BJ (cell line): ENCODE measurements at places on chromosomes 7 and 10. TPM values are rescaled to one million over a fixed set of nuclear protein-coding genes. Genes with fewer than 3 reads are reported as not detected.
A peak's percentile ranks its signal among the peaks of the same experiment; 100 is the strongest.

PSD gene
- polyA plus RNA-seq = 1.2 and 1.8 TPM in 2 replicates

HOXA4 gene
- polyA plus RNA-seq = 1.2 and 1.3 TPM in 2 replicates

CDHR1 gene
- polyA plus RNA-seq = not detected in 2 replicates

UTF1 gene
- not detected in 2 replicates for polyA plus RNA-seq

MRLN gene
- polyA plus RNA-seq = not detected in 2 replicates

HECW1 gene
- polyA plus RNA-seq = 2.1 and 2.9 TPM in 2 replicates

DNA sequence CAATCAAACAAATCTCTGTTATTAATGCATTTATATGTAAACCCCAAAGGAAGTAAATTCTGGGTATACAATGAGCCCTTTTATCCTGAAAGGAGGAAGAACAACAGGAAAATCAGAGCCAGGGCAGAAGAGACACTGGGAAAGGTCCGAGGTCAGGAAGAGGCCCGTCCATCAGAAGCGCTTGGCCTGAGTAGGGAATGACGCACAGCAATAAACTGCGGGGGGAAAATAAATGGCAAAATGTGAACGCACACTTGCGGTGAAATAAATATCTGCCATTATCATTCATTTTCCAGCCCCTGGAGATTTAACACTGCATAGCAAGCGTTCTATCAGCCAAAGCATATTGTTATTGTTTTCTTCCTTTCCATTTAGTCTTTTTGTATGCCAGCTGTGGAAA is 243.4 kb downstream of the COBL start:
- DNase-seq = no peak

DNA sequence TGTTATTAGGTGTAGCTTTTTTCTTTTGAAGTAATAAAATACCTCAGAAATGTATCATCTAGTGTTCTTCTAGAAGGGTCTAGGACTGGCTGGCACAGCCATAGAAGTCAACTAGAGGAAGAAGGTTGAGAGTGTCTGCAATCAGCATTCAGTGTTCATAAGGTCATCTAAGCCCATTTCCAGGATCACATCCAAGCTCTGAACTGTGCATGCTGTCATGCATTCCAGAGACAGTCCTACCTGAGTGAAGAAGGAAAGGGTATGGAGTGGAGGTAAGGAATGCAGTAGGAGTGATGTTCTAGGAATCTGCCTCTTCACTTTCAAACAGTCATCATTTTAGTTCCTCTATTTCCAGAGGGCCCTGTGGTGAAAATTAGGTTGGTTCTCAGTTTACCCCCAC is 789.7 kb downstream of the GATA3 start:
- DNase-seq = no peak

DNA sequence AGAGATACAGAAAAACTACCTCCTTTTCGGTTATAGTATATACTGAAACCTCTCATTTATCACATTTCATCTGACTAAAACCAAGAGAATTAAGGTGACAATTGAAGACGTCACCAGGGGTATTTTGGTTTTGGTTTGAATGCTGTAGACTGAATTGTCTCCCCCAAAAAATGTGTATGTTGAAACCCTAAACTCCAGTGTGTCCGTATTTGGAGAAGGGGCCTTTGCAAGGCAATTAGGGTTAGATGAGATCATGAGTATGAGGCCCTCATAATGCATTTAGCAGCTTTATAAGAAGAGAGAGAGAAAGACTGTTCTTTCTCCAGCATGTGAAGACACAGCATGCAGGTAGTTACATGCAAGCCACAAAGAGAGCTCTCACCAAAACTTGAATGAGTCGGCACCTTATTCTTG is 59.5 kb downstream of the CACNA2D1 start:
- no peak for DNase-seq

GRCh38 chr10:43965033-43965917 is 316.6 kb upstream of the ZNF32 start:
- DNase-seq = peak; percentile 22

DNA sequence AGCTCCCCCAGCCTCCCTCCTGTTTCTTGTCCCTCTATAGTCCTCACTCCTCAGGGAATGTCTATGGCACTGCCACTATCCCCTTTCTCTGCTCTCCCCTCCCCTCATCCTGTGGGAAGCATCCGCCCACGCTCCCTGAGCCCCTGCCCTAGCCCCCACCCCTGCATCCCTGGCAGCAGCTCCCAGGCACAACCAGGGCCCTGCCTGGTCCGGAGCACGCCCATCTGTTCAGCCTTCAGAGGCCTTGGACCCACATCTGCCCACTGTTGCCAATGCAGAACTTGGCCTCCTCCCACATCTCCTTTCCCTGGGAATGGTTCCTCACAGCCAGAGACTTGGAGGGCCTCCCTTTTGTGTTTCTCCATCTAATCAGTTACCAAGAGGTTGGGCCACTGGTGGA is 20.4 kb upstream of the TBRG4 start:
- DNase-seq = no peak

- no peak for DNase-seq
These were observed 75.9 kb upstream of the KMT2C start for GRCh38 chr7:152511736-152512135.

DNA sequence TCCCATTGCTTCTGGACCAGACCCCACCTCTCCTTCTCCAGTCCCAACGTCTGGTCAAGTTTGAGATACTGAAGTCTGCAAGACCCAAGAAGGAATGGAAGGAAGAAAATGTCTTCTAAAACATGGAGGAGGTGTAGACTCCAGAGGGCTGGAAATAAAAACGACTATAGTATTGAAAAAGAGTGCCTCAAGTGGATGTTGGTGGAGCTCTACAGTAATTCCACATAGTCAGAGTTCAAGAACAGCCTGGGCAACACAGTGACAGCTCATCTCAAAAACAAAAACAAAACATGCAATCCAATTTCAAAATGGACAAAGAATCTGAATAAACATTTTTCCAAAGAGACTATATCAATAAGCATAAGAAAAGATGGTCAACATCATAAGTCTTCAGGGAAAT is 2.3 kb upstream of the PCGF6 start:
- DNase-seq = no peak

DNA sequence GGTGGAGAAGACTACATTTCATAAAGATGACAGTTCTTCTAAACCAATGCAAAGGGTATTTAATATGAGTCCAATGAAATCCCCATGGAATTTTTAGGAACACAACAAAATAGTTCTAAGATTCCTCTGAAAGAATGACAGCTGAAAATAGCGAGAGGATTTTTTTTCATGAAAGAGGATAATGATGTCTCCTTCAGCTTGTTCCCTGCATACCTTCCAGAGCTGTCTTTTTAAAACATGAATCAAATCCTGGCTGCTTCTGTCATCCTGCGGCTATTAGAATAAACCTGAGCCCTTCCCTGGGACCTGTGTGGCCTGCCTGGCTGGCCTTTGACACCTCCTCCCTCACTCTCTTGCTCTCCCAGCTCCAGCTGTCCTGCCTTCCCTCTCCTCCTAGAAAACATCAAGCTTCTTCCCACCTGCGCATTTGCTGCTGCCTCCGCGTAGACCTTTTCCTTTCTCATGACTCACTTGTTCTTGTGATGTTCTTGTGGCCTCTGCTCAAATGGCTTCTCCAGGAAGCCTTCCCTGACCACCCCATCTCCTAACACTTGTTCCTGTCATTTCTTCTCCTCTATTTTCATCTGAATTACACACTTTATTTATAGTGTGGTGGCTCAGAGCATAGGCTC is 57.4 kb downstream of the EEPD1 start:
- no peak for DNase-seq

DNA sequence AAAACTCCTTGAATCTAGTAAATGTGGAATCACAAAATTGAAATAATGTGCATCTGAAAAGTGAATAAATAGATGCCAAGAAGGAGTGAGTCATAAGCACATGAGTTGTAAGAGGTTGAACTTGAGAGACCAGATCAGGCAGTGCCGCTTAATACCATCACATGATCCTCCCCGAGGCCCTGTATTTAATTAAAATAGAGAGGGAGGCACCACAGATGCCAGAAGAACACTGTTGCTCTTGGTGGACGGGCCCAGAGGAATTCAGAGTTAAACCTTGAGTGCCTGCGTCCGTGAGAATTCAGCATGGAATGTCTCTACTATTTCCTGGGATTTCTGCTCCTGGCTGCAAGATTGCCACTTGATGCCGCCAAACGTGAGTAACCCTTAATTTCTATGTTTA is at the start of gene GPNMB:
Gene GPNMB (plus strand): TSS at position 221 of the 400 bp plus-strand sequence. CDS start 83 bp downstream, at position 304.
- peak; percentile 92 for DNase-seq

DNA sequence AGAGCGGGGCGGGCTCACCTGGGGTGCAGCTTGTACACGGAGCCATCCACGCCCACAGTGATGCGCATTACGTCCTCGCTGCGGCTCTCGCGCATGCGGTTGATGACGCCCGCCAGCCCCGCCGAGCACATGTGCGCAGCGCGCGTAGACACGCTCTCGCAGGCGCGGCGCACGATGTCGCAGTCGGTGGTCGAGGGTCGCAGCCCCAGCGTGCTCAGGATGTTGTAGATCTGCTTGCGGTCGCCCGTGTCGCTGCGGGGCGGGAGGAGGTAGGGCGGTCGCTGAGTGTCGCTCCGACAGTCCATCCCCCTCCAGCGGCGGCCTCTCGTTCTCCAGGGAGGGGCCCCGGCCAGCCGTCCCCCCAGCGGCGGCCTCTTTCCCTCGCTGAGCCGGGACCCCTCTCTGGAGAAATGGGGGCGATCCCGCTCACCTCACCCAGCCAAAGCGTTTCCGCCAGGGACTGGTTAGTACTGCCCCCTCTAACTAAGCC is 4.4 kb upstream of the MYL7 start:
- no peak for DNase-seq

DNA sequence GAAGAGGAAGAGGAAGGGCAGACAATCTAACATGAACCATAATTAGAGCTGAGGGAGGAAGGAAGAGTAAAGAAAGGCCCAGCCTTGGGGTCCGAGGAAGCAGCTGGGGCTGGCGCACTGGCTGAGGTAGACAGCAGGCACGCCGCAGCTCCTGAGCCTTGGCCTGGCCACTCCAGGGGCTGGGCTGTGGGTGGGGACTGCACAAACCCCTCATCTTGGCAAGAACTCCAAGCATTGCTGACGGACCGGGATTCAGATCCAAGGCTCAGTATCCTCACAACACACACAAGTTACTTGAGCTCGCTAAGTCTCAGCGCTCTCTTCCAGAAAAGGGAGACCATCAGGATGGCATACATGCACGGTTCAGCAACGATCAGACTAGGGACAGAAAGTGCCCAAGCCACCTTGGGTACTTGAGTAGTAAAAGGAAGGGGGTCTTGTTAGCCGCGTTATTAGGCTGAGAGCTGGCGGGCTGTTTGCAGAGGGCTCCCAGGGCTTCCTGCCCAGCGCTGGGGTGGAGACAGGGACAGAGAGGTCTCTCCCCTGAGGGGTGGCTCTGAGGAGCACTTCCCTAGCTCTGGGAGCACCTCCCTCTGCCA is 4.5 kb downstream of the TNS3 start:
- DNase-seq = no peak

DNA sequence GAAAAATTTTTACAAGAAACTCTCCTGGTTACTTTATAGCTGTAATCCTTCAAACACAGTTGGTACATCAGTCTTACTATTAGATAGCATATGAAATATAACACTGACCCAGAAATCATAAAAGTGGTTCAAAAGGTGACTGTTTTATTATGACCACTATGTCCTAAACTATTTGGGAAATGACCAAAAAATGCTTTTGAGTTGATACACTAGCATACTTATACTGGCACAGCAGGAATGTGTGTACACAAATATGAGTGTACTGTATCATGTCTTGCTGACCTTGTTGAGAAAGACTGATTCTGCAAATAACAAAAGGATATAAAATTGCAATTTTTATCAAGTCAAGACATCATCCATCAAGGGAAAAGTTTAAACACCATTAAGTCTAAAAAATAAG is 24.3 kb downstream of the CSTF2T start:
- DNase-seq = no peak

GRCh38 chr10:95877881-95878280 is 29.9 kb upstream of the CC2D2B start:
- DNase-seq = no peak

- DNase-seq = no peak
These were observed 432.9 kb downstream of the DNAJB6 start for GRCh38 chr7:157769526-157770215.
